Dermis microvascular lymphatic vessel endothelial cell (primary cell): ENCODE measurements at places on chromosomes 2 and 18. TPM values are rescaled to one million over a fixed set of nuclear protein-coding genes. Genes with fewer than 3 reads are reported as not detected.

Gene UGT1A10
- total RNA-seq = not detected in 2 replicates

Gene IL36A
- not detected in 2 replicates for total RNA-seq

Gene AGXT
- not detected in 2 replicates for total RNA-seq

Gene NAT8
- total RNA-seq = not detected in 2 replicates

Gene COQ10B
- 20.5 and 27.8 TPM in 2 replicates for total RNA-seq

Gene PLA2R1
- 16.2 and 26.9 TPM in 2 replicates for total RNA-seq

Gene IL1RL2
- total RNA-seq = 0.13 and 0.25 TPM in 2 replicates

Gene WNT6
- not detected in 2 replicates for total RNA-seq

Gene MYO7B
- 0.13 TPM in 2 replicates for total RNA-seq

Gene ALK
- total RNA-seq = not detected in 2 replicates

Gene FSHR
- total RNA-seq = not detected in 2 replicates

Gene PUS10
- total RNA-seq = 5.4 and 6.2 TPM in 2 replicates

Gene TSHZ1
- 6.5 and 13.4 TPM in 2 replicates for total RNA-seq

Gene KCNE4
- total RNA-seq = under 0.01 TPM in 1 of 2 replicates, not detected in the other

Gene PDIA6
- total RNA-seq = 272 and 346 TPM in 2 replicates

Gene CYRIA
- 30.6 and 40.2 TPM in 2 replicates for total RNA-seq

Gene TNS1
- 21.1 and 50.6 TPM in 2 replicates for total RNA-seq

Gene LPIN2
- 21.1 and 37.9 TPM in 2 replicates for total RNA-seq

Gene GREB1L
- total RNA-seq = 2.8 and 11.3 TPM in 2 replicates

Gene BOLL
- total RNA-seq = not detected in 2 replicates

Gene HAT1
- total RNA-seq = 23.5 and 28.8 TPM in 2 replicates
